ENCODE measurements at places on chromosomes 2 and 18.

DNA sequence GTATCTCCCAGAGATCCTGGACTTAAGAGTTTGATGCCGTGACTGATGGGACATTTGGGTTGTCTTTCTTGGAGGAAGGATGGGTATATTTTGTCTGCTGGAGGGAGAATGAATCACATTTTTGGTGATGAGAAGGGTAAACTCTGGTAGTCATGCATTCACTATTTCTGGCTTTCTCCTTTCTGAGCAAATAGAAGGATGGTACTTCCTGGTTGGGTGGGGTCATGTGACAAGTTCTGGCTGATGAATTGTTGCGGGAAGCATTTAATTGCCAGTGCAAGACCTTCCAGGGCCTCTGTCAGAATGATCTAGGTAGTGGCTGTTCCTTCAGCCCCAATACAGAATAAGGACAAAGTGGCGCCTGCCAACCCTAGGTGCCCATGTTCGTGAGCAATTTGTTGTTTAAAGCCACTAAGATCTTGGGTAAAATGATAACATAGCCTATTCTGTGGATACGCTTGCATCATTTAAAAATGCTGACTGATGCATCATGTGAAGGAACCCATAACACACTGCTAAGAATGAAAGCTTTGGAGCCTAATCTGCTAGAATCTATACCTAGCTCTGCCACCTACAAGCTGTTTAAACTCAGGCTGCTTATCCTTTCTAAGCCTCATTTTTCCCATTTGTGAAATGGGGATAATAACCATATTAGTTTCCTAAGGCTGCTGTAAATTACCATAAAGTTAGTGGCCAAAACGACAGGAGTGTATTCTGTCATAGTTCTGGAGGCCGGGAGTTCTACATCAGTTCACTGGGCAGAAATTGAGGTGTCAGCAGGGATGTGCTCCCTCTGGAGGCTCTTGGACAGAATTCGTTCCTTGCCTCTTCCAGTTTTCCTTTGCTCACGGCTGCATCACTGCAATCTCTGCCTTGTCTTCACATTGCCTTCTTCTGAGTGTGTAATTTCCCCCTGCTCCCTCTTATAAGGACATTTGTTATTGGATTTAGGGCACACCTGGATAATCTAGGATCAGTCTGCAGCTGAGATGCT lies 281.3 kb downstream of the AGPS start:
- no peak for DNase-seq

GRCh38 chr2:109304242-109304641 lies 175.2 kb downstream of the SH3RF3 start:
- no peak for DNase-seq

DNA sequence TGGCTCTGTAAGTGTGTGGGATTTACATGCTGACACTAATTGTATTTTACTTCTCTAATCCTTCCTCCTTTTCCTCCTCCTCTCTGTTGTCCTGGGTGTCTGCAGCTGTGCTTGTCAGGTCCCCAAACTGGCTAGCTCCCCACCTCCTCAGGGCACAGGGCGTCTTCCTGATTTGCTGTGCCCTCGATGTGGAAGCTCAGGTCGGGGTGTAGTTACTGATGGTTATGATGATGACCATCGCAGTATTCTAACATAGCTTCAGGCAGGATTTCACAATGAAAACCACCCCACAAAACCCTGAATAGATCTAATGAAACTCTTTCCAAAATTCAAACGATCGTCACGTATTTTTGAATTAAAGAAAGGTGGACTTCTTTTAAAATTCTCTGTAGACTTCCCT lies 428.4 kb downstream of the TGIF1 start:
- no peak for DNase-seq

- no peak for DNase-seq
These were observed 74.1 kb downstream of the CABYR start for GRCh38 chr18:24212939-24213338.

- DNase-seq: no peak
These were observed 13.6 kb upstream of the THADA start for GRCh38 chr2:43609290-43609918.

GRCh38 chr2:238688193-238689153 lies 159.4 kb upstream of the TWIST2 start:
- DNase-seq: no peak

GRCh38 chr2:66370824-66371223 lies 64.1 kb upstream of the MEIS1 start:
- no peak for DNase-seq

DNA sequence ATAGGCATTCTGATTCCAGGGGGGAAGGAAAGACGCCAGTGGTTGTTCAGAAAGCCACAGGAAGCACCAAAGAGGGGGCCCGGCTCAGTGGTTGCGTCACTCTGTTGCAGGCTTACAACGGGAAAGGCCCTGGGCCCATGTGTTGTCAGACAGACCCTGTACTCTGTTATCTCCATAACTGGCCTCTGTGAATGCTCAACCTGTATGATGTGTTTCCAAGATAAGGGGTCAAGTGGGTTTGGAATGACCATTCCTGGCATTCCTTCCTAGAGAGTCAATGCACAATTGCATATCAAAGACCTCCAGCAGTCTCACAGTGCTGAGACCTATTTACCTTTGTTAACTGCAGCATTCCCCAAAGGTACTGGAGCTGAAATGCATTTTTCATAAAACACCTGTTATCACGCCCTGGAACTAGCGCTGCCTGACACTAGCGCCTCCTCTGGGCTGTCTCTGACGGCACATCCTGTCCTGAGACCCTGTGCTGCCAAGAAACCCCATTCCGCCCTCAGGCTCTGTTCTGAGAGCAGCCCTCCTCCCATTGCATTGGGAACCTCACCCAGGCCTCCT lies 13.2 kb upstream of the LRRFIP1 start:
- DNase-seq: no peak

GRCh38 chr2:18104595-18105224 lies 226.2 kb downstream of the KCNS3 start:
- DNase-seq: no peak

GRCh38 chr2:224769489-224769888 lies 53.3 kb upstream of the CCDC195 start:
- DNase-seq: no peak

DNA sequence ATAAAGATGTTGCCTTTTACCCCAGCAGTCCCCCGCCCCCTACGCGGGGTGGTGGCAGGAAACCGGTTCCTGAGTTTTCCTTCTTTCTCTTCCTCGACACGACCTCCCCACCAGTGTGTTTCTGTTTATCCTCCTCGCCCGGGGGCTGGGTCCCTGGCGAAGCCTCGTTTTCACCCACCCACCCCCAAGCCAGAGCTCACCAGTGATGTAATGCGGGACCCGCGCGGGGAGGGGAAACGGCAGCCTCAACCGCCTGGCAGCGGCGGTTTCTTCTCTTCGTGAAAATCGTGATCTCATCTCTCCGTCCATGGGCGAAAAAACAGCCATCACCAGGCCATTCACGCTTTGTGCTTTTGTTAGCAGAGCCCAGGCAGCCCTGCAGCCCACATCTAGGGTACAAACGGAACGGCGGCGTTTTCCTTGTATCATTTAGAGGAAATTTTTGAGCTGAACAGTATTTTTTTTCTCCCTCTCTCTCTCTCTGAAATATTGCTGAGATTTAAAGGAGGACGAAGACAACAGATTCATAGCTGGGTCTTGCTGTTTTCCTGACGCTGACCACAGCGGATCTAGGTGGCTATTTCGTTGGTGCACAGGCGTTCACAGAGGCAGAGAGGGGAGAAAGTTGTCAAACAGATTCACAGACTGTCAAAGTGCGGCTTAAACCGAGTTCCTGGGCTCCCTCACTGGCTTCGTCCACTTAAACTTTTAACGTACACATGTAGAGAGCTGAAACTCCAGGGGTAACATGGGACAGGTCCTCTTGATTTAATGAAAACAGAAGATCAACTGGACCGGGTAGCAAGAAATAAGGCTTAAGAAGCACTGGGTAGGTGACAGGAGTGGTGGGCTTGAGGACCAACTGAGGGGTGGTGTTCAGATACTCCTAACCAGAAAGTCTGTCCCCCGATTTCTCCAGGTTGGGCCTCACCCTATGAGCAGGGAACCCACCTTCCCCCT lies 21.9 kb upstream of the PAX3 start:
- DNase-seq: no peak

DNA sequence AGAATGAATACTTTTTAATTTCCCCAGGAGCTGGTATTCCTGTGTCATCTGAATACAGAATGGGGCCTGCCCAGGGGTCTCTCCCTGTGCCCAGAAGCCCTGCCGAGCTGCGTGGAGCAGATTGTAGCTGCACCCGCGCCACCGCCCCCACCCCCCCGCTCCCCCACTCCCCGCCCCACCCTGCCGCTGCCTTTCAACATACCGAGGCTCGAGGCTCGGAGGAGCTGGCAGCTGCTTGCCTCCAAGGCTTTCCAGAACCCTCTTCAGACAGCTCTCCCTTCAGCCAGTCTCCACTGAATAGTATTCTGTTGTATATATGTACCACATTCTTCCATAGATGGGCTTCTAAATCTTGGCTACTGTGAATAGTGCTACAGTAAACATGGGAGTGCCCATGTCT lies 150.7 kb downstream of the TSN start:
- no peak for DNase-seq

- no peak for DNase-seq
These were observed 113.1 kb downstream of the SMAD7 start for GRCh38 chr18:48837676-48838075.

- no peak for DNase-seq
These were observed 40.4 kb downstream of the PSD4 start for GRCh38 chr2:113214141-113214540.

GRCh38 chr2:242011991-242012764 lies 142.6 kb downstream of the RTP5 start:
- no peak for DNase-seq

DNA sequence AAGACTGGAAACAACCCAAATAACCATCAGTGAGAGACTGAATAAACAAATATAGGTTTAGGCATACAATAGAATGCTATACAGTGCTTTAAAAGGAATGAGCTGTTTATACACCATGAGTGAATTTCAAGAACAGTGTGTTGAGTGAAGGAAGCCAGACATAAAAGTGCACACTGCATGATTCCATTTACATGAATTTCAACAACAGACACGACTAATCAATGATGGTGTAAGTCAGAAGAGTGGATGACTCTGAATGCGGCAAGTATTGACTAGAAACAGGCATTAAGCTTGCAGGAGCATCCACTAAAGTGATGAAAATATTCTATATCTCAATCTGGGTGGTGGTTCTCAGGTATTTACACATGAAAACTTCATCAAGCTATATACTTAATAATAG lies 142.7 kb upstream of the SLC39A10 start:
- DNase-seq: no peak

DNA sequence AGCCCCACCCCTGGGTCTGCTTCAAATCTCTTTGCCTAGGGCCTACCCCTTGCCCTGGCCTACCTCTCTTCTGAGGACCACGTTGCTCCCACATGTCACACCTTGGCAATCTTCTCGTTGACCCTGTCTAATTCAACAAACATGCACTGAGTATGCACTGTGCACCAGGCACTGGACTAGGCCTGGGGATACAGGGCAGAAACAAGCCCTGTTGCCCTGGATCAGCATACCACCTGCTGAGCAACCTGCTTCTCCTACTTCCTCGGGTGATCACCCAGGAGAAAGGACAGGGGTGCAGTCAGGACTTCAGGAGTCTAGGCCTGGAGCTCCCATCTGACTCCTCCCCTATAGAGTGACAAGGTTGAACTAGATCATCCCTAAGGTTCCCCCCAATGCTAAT lies 9.7 kb downstream of the WNT10A start:
- DNase-seq: no peak

- no peak for DNase-seq
These were observed 210.0 kb upstream of the RASGRP3 start for GRCh38 chr2:33266467-33266866.

DNA sequence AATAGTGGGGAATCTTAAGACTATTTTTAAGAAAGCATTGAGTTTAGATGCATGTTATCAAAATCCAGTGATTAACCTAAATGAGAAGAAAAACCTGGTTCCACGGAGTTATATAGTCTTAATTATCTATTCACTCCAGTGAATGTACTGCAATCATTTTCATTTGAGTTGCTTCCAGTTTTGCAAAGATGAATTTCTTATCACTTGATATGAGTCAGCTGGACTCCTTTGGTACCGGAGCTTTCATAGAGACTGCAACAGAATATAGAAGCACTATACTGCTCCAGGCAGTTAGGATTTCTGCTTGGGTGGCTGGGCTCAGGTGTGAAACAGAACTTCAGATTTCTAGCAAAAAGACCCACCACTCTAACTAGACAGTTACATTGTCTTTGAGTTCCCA lies 92.2 kb upstream of the NFU1 start:
- DNase-seq: no peak

DNA sequence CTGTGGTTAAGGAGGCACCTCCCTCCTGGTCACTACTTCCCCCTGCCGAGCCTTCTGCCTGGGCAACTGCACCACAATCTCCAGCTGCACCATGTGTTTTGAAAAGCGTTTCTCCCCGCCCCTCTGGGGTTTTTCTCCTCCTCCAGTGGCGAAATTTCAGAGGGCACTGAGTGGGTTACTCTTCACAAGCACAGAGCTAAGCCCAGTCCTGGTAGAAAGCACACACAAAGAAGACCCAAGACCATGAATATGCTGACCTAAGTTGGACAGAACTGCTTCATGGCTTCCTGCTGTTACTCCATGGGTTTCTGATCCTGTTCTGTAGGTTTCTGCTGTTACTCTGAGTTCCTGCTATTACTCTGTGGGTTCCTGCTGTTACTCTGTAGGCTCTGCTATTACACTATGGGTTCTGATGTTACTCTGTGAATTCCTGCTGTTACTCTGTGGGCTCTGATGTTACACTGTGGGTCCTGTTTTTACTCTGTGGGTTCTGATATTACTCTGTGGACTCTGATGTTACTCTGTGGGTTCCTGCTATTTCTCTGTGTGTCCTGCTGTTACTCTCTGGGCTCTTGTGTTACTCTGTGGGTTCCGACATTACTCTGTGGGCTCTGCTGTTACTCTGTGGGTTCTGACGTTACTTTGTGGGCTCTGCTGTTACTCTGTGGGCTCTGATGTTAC lies 216.6 kb downstream of the RTP5 start:
- no peak for DNase-seq

GRCh38 chr2:10002681-10003080 lies 40.7 kb upstream of the KLF11 start:
- DNase-seq: no peak

- no peak for DNase-seq
These were observed 33.9 kb downstream of the MTA3 start for GRCh38 chr2:42602218-42602875.

- DNase-seq: no peak
These were observed 618 bp downstream of the POLR2D start for GRCh38 chr2:127857265-127857808.

GRCh38 chr2:7648221-7648795 lies 731.1 kb downstream of the RNF144A start:
- no peak for DNase-seq

GRCh38 chr2:20596193-20596972 lies 54.5 kb downstream of the HS1BP3 start:
- DNase-seq: no peak

All from C1 segment of cervical spinal cord (tissue), 14 donors.